MM.1S (cell line): ENCODE measurements at places on chromosomes 16 and 17.

GRCh38 chr17:28485049-28485448 is 11.6 kb downstream of the SLC13A2 start:
- H3K27me3 ChIP-seq = peaks cover 33% of the 10 kb centered on the region
- H3K27ac ChIP-seq = no peak overlapping the region
- H3K36me3 ChIP-seq = no peaks in the 10 kb centered on the region

GRCh38 chr16:4081047-4081446 is 35.2 kb downstream of the ADCY9 start:
- no peak overlapping the region for H3K4me3 ChIP-seq
- no peak for DNase-seq
- no peak overlapping the region for H3K27ac ChIP-seq
- no peaks in the 10 kb centered on the region for H3K4me1 ChIP-seq
- no peaks in the 10 kb centered on the region; the same call in 1 of the 2 replicates for H3K27me3 ChIP-seq

GRCh38 chr17:58233543-58233942 is 4.8 kb upstream of the LPO start:
- DNase-seq = no peak
- peaks cover 14% of the 10 kb centered on the region for H3K4me1 ChIP-seq
- H3K27me3 ChIP-seq = peaks cover 94% of the 10 kb centered on the region
- H3K36me3 ChIP-seq = no peaks in the 10 kb centered on the region
- no peak overlapping the region for H3K4me3 ChIP-seq
- no peak overlapping the region for H3K27ac ChIP-seq

GRCh38 chr17:44002141-44002848 is 2.1 kb upstream of the NAGS start:
- no peak overlapping the region for H3K4me3 ChIP-seq
- DNase-seq = no peak
- H3K27ac ChIP-seq = no peak overlapping the region
- H3K27me3 ChIP-seq = peaks cover 24% of the 10 kb centered on the region
- H3K4me1 ChIP-seq = 0 out of 2 replicates have a peak, but pooled peaks cover 6% of the 10 kb centered on the region

DNA sequence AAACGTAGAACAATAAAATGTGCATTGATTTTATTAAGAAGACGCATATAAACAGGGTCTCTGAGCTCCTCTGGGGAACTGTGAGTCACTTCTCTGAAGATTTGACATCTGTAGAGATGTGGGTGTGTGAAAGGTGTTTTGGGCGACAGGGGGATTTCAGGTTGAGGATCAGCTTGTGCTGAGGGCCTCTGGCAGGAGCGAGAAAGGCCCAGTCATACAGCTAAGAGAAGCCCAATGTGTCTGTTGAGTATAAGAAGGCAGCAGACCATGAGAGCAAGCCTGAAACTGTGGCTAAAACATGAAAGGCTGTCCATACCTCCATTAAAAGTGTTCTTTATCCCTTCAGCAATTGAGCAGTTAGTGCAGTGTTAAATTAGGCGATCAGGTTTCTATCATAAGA is 406.5 kb upstream of the MON1B start:
- no peak overlapping the region for H3K27ac ChIP-seq
- no peaks in the 10 kb centered on the region for H3K27me3 ChIP-seq
- H3K4me3 ChIP-seq = no peak overlapping the region
- no peaks in the 10 kb centered on the region for H3K36me3 ChIP-seq
- H3K4me1 ChIP-seq = no peaks in the 10 kb centered on the region

GRCh38 chr16:30996324-30996984 is 11.4 kb downstream of the HSD3B7 start:
- peaks cover 7% of the 10 kb centered on the region; the same call in 1 of the 2 replicates for H3K4me1 ChIP-seq
- no peak for DNase-seq
- no peaks in the 10 kb centered on the region for H3K36me3 ChIP-seq
- H3K4me3 ChIP-seq = peak overlapping the region; percentile 54
- H3K27me3 ChIP-seq = peaks cover 52% of the 10 kb centered on the region
- no peak overlapping the region for H3K27ac ChIP-seq

- H3K27ac ChIP-seq = no peak overlapping the region
- no peaks in the 10 kb centered on the region for H3K36me3 ChIP-seq
- DNase-seq = no peak
- no peaks in the 10 kb centered on the region for H3K27me3 ChIP-seq
Measured at GRCh38 chr17:545156-545555, 169.5 kb downstream of the VPS53 start.

- no peak overlapping the region for H3K27ac ChIP-seq
- H3K4me3 ChIP-seq = no peak overlapping the region
- H3K4me1 ChIP-seq = peaks cover 15% of the 10 kb centered on the region
- no peaks in the 10 kb centered on the region for H3K27me3 ChIP-seq
- DNase-seq = no peak
Measured at GRCh38 chr17:17672453-17673368, 8.5 kb upstream of the RAI1 start.

DNA sequence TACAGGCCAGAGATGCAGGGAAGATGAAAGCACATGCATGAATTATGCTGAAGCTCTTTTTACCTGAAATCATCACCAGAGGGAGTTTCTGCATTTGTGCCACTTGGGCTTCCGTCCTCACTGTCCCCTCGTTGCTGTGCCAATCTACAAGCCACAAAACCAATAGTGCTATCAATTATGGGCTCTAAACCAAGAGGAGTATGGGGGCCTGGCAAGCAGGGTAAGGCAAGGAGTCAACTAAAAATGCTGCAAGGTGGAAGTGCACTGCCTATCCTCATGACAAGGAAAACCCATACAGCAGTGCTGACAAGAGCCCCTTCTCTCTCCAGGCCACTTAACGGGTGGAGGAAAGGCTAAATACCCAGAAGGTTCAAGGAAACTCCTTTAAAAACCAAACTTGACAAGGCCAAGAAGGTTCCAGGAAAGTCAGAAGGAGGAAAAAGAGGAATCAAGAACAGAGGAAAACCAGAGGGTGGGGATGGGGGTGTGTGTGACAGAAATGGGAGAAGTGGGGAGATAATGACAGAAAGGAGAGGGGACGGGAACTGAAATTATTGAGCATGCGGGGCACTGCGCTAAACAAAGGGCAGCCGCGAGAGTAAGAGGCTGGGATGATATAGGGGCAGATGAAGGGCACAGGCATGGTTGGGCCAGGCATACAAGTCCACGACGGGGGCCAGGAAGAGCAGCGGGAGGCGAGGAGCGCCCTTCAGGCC is 674 bp downstream of the C17orf75 start:
- H3K4me1 ChIP-seq = no peaks in the 10 kb centered on the region
- DNase-seq = peak; percentile 72
- H3K27me3 ChIP-seq = no peaks in the 10 kb centered on the region
- H3K27ac ChIP-seq = peak overlapping the region; percentile 72; the same call in 1 of the 2 replicates
- no peaks in the 10 kb centered on the region for H3K36me3 ChIP-seq

DNA sequence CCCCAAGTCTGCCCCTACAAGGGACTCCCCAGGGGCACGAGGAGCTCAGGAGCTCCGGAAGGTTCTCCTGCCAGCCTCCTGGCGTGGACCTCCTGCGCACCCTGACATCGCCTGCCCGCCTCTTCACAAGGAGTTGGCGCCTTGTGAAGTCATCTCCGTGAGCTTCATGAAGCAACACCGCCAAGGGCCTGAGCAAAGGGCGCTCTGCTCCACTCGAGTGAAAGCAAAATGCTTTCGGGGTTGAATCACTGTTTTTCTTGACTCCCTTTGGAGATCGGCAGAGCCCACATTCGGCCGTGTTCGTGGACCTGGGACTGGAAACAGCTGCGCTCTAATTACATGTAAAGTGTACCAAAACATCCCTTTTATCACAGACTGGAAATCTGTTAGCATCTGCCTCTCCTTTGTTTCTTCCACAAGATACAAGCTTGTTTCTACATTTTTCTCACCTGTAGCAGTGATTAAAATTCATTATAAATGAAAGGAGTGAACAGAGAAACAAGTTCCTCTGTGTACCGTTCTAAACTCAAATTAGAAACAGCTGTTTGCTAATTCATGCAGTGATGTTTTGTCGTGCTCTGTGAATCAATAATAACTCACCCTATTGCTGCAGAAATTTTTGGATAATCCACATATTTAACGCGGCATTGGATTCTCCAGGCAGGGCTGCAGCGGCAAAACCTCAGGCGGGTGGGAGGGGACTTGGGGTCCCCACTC is 203.3 kb downstream of the ZNF423 start:
- no peak overlapping the region for H3K27ac ChIP-seq
- no peaks in the 10 kb centered on the region for H3K27me3 ChIP-seq
- no peak overlapping the region for H3K4me3 ChIP-seq
- no peaks in the 10 kb centered on the region for H3K36me3 ChIP-seq

GRCh38 chr17:80248894-80249710 is 11.6 kb upstream of the RNF213 start:
- H3K27ac ChIP-seq = no peak overlapping the region
- H3K36me3 ChIP-seq = no peaks in the 10 kb centered on the region
- H3K27me3 ChIP-seq = no peaks in the 10 kb centered on the region
- no peak overlapping the region for H3K4me3 ChIP-seq

DNA sequence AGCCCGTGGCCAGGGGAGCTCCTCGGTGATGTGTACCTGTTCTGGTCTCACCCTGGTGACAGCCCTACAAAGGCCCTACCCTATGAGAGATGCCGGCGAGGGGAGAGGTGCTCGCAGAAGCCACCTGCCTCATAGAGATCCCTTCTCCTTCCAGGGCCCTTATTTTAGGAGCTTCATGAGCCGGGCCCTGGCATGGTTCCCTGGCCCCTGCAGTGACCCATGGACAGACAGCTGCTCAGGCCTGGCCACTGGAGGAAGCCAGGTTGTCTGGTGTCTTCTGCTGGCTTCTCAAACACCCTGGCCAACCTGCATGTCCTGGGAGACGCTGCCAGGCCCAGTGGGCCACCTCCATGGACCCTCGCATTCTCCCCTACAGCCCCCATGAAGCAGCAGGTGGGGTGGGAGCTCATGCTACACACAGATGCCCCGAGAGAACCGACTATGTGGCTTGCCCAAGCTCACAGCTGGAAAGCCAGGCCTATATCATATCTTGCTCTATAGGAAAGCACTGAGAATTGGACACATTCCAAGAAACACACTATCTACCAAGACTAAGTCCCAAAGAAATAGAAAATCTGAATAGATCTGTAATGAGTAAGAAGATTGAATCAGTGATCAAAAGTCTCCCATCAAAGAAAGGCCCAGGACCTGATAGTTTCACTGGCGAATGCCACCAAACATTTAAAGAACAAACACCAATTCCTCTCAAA is 7.2 kb upstream of the AATK start:
- H3K27me3 ChIP-seq = peaks cover 91% of the 10 kb centered on the region
- H3K4me1 ChIP-seq = no peaks in the 10 kb centered on the region
- no peaks in the 10 kb centered on the region for H3K36me3 ChIP-seq

- H3K27ac ChIP-seq = no peak overlapping the region
- no peaks in the 10 kb centered on the region for H3K36me3 ChIP-seq
- H3K27me3 ChIP-seq = no peaks in the 10 kb centered on the region
- DNase-seq = no peak
- H3K4me3 ChIP-seq = no peak overlapping the region
- no peaks in the 10 kb centered on the region for H3K4me1 ChIP-seq
Measured at GRCh38 chr17:28843816-28844148, 1.2 kb upstream of the FAM222B start.
